ENCODE measurements at places on chromosomes 16 and 17.

DNA sequence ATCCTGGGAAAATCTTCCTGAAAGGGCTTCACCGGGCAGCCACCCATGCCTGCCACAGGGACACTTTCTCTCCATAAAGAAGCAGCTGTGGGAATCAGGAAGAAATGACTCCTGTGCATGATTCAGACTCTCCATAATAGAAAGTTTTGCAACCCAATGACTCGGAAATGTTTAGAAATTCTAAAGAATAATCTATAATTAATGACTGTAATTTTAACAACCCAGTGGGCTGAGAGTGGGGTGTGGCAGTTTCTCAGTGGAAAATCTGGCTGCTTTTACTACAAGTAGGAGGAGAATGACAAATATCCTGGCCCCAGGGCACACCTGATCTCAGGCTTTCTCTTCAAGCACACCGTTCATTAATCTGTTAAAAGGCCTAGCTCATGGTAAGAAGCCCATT is 25.7 kb downstream of the IRF8 start:
- DNase-seq = no peak

- DNase-seq = no peak
These were observed 20.0 kb downstream of the IST1 start for GRCh38 chr16:71915350-71915749.

DNA sequence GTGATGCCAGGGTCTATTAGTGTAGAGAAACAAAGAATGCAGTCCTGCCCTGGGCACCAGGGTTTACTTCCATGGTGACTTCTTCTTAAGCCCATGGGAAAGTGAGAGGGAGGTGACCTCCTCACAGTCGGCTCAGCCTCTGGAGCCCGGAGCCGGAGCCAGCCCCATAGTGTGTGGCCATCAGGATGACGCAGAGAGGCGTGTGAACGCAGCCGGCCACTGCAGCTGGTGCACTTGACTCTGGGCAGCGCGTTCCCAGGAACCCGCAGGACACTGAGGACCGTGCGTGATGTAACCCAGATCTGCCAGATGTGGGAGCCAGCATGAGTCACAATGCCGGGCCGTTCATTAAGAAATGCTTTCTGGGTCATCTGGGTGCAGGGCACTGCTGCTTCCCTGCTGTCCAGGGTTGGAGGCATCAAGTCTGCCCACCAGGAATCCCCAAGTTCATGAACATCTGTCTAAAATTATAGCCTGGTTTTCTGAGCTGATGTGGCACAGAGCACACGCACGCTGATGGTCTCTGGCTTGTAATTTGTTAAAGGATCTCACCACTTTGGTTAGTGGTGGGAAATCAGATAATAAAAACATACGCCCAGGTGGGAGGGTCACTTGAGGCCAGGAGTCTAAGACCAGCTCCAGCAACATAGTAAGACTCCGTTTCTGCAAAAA is 114.1 kb downstream of the PITPNC1 start:
- DNase-seq = peak; percentile 75

- DNase-seq = peak; percentile 89
These were observed 141.0 kb upstream of the KCNJ18 start for GRCh38 chr17:21551081-21551881.

GRCh38 chr17:2396568-2397246 is 4.2 kb downstream of the MNT start:
- peak; percentile 67 for DNase-seq

DNA sequence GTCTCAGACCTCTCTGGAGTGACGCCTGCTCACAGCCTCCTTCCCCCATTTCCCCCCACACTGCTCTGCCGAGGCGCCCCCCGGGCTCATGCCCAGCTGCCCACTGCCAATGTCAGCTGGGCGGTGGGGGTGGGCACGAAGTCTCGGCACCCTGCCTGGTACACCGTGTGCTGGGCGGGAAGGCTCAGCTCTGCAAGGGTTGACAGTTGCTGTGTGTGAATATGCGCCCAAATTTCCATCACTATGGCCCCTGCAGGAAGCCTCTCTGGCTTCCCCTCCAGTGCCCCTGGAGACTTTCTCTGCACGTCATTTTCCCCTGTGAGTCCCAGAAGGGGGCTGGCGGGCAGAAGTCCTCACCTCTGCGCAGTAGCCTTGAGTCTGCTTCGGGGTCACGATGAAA is 11.6 kb upstream of the CAMKK1 start:
- DNase-seq = peak; percentile 16

GRCh38 chr16:90046122-90046970 is 27.1 kb upstream of the DBNDD1 start:
- DNase-seq = no peak
